Anterior cingulate cortex (tissue), 58 donors: ENCODE measurements at places on chromosomes 6 and 20.

DNA sequence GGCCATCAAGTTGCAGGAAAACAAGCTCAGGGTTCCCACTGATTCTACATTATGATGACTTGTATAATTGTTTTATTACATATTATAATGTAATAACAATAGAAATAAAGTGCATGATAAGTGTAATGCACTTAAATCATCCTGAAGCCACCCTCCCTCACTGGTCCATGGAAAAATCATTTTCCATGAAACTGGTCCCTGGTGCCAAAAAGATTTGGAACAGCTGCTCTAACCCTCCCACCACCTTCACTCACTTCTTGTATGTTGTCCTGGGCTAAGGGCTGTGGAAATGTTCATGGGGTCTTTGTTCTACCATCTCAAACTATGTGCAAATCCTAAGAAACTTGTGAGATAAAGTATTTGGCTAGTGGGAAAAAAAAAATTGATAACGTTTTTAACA, 133.8 kb downstream of the LRRC1 start:
- no peak for DNase-seq

- no peak for DNase-seq
Observed at GRCh38 chr6:148453906-148454305, 111.3 kb downstream of the SASH1 start.

DNA sequence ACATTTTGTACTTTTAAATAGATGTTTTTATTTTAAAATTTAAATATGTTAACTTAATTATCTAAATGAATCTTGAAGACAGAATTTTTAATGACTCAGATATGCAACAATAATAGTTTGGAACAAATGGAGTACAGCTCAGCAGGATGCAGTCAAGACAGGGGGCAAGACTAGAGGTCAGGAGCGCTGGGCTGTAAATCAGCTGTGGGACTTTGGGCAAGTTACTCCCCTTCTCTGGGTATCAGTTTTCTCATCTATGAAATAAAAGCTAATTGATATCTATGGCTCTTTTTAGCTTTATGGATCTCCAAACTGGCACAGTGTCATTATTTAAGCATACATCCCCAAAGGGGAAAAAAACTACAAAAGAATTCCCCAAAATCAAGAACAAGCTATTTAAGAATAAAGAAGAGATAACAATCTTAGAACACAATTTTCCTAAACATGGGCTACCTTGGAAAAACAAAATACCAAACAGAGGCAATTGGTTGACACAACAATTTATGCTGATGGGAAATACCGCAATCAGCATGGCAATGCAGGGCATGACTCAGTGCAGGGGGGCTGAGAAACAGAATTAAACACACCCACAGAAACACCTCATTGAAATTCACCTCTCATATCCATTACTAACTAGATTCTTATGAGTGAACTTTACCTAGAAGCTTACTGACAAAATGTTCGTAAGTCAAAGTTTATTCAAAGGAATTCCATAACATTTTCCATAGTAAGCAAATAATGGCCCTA, 188.2 kb downstream of the SIM1 start:
- DNase-seq: no peak

DNA sequence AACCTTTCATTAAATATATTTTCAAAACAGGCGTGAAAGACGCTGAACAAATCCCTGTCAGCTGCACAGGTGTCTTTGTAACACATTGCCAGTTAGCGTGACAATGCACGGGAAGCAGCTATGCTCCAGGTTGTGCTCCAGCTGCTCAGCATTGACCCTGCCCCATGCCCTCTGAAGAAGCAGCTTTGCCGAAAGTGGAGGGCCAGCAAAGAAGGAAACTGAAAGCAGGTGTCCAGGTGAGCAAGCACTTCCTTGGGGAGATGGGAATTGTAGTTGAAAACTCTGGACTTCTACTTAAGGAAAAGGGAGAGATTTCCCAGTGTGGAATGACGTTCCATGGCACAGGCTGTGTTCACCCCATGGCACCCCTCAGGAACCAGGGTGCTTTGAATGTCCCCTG, 125.7 kb downstream of the TTLL2 start:
- no peak for DNase-seq

DNA sequence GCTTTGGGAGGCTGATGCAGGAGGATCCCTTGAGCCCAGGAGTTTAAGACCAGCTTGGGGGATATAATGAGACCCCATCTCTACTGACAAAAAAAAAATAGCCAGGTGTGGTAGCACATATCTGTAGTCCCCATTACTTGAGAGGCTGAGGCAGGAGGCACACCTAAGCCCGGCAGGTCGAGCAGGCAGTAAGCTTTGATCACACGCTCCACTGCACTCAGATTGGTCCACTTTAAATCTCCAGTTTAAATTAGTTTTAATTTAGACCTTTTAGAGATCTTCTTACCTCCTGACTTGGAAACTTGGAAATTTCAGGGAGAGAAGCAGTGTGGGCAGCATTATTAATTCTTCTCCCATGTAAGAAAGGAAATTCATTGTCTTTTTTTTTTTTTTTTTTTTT, 16.8 kb upstream of the PLCB4 start:
- DNase-seq: no peak

DNA sequence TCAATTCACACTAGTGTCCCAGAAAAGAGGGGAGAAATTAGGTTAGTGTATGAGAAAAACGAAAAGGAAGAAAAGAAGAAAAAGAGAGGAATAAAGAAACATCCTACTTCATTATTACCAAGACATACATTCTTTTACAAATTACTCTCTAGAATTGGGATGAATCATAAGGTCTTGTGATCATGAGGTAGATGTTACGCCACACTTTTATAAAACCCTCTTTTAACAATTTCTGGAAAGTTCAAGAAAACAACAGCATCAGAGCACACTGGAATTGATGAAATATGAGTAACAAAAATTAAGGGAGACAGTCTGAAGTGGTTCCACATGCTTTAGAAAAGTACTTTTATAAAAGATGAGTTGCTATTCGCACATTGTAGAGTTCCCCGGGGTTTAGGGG, 32.6 kb upstream of the NRSN1 start:
- no peak for DNase-seq

DNA sequence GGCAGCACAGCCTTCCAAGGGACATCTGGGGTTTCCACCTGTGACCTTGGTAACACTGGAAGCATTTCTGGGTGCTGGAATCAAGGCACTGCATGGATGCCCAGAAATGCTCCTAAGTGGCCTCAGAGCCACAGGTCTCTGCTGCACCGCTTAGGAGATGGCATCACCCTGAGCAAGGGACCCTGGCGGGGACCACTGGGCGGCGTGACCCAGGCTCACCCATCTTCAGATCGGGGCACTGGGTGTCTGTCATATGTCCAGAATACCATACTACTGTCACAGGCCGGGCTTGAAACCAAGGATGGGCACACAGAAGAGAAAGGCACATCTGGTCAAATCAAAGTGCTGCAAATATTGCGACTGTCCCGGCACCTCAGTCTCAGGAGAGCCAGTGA, 45.9 kb downstream of the SSR1 start:
- no peak for DNase-seq

DNA sequence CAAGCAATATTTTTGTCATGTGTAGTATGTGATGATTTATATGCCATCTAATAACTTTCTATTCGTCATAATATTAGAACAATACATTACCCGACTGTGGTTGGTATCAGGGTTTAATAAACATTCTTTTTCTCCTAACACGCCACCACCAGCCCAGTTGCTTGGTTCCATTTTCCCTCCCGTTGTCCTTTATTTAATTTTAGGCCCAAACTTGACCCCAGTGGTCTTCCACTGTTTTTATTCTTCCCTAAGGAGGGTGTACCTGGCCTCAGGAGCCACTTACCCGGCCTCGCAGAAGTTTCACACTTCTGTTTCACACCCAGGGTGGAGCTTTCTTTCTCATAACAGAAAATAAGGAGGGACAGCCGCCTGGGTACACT, 33.1 kb upstream of the PIM1 start:
- DNase-seq: no peak

- no peak for DNase-seq
Observed at GRCh38 chr6:33508935-33509926, 54.9 kb downstream of the ZBTB9 start.

DNA sequence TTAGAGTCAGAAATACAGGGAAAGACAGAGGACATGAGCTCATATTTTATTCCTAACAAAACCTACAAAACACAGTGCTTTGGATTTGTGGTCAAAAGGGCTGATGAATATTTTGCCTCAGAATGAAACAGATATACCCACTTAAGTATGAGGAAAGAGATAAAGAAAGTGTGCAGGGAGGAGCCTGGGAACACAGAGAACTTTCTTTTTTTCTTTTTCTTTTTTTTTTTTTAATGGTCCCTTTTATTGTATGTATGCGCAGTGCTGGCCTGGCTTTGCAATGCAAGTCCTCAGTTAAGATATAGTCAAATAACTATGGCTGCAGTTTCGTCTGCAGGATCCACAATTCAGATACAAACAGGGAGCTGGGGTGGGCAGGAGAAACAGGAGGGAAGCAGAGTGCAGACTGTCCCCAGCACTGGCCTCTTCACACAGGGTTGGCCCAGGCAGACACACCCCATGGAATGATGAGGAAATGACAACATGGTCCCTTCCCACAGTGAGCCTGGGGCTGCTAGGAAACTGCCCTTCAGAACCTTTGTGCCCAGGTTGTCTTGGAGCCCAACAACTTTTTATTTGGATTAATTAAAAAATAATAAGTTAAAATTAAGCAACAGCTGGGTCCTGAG, 629.8 kb upstream of the AGPAT4 start:
- no peak for DNase-seq

DNA sequence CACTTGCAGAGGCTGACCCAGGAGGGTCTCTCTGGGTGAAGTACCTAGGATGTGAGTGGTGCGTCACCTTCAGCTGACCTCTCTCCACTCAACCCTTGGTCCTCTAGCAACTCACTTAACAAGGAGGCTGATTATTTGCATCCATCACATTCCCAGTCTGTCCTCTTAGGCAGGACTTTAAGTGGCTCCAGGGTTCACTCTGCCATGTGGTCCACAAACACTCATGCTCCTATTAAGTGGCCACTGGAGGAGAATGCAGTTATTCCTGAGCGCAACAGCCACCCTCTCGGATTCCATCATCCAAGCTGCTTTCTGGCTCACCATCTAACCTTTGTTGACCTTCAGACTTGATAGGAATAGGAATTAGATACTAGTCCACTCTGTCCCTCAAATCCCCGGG, 61.1 kb upstream of the SCAF8 start:
- no peak for DNase-seq

- no peak for DNase-seq
Observed at GRCh38 chr6:42702200-42702599, 20.2 kb downstream of the PRPH2 start.

- DNase-seq: peak; percentile 81
Observed at GRCh38 chr20:32626859-32627636, 41.9 kb upstream of the NOL4L start.

GRCh38 chr6:2086326-2086965, 159.0 kb downstream of the GMDS start:
- DNase-seq: no peak

DNA sequence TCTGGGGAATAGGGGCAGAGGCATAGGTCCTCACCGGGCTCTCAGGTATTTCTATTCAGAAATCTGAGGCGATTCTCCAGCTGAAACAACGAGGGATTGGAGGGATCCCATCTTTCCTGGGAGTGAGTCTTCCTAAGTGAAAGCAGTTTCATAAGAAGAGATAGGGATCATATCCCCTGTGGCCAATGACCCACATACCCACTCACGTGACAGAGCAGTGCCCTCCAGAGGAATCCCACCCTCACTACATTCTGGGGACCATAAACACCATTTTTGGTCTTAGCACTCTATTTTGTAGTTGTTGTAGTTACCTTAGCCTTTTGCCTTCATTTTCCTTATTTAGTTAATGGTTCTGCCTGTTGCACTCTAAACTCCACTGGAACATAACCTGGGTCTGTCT, 121.1 kb downstream of the GPR63 start:
- no peak for DNase-seq

DNA sequence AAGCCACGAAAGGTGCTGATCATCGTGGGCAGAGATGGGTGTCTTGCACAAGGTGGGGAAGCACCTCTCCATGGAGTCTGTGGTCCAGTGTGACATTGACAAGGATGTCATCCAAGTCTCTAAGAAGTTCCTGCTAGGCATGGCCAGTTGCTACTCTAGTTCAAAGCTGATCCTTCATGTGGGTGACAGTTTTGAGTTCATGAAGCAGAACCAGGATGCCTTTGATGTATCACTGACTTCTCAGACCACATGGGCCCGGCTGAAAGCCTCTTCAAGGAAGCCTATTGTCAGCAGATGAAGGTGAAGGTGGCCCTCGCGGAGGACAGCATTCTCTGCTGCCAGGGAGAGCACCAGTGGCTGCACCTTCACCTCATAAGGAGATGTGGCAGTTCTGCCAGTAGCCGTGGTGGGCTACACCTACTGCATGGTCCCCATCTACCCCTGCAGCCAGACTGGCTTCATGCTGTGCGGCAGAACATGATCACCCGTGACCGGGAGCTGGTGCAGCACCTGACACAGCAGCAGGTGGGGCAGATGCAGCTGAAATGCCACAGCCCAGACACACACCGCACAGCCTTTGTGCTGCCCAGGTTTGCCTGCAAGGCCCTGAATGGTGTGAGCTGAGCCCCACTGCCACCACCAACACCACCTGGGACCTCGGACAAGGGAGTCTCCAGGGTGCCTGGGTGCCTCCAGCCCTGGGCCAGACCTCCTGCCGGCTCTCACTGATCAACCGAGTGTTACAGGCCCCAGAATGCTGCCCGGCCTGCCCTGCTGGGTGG, 75.0 kb upstream of the SULF2 start:
- no peak for DNase-seq

- DNase-seq: no peak
Observed at GRCh38 chr6:156940221-156940620, 163.0 kb downstream of the ARID1B start.

GRCh38 chr20:39107741-39108140, 145.6 kb downstream of the DHX35 start:
- no peak for DNase-seq

DNA sequence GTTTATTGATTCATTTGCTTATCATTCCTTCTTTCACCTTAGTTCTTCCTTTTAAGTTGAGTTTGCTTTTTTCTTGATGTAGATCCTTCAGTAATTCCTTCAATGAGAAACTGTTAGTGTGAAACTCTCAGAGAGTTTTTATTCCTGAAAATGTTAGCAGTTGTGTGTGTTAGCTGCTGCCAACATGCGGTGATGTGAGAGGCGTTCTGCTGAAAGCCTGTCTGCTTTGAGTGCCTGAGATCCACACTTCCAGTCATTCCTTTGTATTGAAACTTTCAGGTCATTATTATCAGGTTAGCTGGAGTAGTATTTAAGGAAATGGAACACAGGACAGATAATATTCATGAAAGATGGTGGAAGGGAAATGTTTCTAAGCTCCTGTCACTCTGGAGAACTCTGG, 70.0 kb upstream of the SUPT3H start:
- no peak for DNase-seq

DNA sequence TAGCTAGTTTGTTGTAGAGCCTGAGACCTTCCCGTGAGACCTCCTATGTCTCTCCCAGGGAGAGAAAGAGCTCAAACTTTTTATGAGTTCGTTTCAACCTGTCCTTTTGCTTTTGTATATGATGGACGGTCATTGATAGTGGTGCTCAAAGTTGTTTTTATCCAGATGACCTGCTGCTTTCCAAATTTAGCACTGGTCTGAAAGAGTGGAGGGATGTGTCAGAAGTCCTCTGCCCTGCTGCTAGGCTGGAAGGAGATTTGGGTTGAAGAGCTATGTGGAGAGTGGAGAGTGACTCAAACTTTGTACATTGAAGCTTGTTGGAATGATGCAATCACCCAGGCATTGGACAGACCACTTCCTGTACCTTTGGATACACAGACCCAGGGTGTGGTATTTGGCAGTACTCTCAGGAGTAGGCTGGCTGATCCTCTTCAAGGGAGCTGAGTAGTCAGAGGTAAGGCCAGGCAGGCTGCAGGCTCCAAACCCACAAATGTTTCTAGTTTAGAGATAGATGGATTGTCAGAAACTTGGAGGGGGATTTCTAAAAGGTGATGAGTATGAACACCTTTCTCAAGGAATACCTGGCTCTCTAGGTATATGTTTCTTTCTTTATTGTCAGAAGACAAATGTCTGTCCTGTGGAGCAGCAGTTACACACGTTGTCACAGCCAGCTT, 49.4 kb upstream of the RREB1 start:
- no peak for DNase-seq
